ENCODE measurements at places on chromosomes 2 and 18.

DNA sequence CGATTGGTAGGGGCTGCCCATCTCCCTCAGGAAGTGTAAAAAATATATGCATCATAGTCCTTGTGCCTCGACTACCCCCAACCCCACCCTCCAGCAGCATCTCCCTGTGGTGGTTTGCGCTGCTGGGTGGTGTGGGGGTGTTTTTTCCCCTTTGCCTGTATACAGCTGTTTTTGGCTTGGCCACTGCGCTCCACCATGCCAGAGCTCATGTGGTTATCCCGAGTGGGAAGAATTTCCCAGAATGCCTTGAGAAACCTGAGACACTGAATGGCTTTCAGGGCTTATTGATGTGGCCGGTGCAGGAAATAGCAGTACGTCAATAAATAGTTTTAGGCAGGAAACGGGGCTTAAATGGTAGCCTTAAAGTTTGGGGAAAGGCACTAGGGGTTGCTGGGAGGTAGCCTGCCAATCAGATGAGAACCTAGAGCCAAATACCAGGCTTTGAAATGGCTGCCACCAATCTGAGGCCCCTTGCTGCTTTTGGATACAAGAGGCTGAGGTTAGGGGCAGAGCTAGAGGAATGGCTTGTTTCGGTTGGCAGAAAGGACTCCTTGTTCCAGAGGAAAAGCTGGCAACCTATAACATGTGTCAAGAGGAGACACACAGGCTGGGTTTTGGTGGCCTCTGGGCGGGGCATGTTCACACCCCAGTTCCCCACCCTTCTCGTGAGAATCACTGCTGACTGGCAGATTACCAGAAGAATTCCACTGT is 144.1 kb downstream of the SMAD7 start:
- DNase-seq, result peak; percentile 67

- no peak for DNase-seq
These were observed 101.4 kb downstream of the MYO5B start for GRCh38 chr18:50093366-50094064.

DNA sequence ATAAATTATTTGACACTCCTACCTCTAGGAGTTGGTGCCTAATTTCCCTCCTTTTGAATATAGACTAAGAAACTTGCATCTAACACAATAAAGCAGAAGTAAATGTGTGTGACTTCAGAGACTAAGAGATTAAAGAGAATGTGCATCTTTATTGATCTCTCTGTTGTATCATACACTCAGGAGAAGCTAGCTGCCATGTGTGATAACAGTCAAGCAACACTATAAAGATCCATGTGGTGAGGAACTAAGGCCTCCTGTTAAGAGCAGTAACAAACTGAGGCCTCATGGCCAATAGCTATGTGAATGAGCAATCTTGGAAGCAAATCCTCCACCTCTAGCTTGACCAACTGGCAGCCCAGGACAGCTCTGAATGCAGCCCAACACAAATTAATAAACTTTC is 3.4 kb downstream of the FANCL start:
- DNase-seq, result no peak

DNA sequence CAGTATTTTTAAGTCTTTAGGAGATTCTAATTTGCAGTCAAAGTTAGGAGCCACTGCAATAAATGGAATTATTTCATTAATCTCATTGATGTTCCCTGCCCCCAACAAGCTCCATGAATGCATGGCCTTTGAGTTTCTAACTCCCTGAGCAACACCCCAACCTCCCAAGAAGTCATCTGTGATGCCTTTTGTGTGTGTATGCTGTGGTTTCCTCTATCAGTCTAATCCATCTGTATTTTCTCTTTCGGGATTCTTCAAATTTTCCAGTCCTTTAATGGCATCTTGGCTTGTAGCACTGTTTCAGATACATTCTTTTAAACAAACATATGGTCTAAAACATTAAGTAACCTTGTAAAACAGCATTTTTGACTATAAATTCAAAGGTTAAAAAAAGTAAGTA is 16.8 kb downstream of the SERPINB10 start:
- DNase-seq, result no peak

- no peak for DNase-seq
These were observed 49.5 kb upstream of the FZD5 start for GRCh38 chr2:207819021-207819797.

DNA sequence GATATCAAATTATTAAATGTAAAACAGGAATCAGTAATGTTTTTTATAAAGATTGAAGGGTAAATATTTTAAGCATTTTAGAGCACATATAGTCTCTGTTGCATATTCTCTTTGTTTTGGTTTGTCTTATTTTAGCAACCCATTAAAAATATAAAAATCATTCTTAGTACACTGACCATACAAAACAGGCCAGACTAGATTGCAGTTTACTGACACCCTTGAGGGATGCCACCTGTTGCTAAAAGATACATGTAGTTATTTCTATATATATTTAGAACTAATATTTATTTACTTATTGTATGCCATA is 44.7 kb upstream of the SULT1C3 start:
- DNase-seq, result no peak

- no peak for DNase-seq
These were observed 419 bp downstream of the EPHA4 start for GRCh38 chr2:221571551-221572218.

- no peak for DNase-seq
These were observed 118.5 kb downstream of the FBXO15 start for GRCh38 chr18:74029161-74029560.

DNA sequence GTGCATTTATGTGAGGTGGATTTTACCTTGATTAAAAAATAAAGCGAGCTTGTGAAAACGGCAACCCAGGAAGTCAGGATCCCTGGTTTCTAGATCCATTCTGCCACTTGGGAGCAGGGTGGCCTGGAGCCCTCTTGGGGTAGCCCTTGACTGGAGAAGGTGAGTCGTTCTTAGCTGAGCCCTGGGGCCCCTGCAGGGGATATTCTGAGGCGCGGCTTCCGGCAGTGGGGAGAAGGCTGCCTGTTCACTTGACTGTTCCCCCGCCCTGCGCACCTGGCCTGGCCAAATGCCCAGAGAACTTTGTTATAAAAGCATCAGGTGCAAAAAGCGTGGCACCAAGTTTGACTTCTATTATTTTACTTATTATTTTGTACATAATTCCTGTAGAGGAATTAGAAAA is 221.9 kb downstream of the DYSF start:
- no peak for DNase-seq

GRCh38 chr2:140491876-140492275 is 1638.9 kb downstream of the LRP1B start:
- no peak for DNase-seq

DNA sequence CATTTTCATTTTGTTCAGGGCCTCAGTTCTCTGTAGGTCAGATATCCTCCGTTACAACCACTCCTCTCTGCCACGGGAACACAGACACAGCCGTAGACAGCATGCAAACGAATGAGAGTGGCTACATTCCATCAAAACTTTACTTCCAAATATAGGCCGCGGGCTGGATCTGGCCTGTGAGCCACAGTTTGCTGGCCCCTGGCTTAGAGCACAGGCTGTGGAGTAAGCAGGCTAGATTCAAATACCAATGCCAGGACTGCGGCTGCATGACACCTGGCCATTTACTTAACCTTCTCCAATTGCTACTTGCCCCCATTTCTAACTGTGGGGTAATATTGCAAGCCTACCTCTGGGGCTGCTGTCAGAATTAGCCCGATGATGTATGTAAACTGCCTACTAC is 325.8 kb upstream of the POU3F3 start:
- DNase-seq, result no peak

DNA sequence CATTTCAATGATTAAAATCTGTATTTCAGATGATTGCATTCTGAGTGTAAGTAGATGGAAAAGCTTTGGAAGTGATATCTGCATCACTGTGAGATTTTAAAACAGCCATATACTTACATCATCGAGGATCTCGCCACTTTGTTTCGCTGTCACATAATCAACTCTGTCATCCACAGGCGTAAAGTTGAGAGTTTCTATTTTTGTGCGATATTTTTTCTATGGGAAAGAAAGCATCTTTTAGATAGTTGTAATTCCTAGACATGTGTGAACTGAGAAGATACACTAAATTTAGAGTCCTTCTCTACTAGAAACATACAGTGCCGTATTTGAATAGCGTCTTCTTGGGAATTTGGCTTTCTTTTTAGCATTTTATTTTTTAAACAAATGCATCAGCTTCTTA is 158.8 kb downstream of the RIF1 start:
- no peak for DNase-seq

DNA sequence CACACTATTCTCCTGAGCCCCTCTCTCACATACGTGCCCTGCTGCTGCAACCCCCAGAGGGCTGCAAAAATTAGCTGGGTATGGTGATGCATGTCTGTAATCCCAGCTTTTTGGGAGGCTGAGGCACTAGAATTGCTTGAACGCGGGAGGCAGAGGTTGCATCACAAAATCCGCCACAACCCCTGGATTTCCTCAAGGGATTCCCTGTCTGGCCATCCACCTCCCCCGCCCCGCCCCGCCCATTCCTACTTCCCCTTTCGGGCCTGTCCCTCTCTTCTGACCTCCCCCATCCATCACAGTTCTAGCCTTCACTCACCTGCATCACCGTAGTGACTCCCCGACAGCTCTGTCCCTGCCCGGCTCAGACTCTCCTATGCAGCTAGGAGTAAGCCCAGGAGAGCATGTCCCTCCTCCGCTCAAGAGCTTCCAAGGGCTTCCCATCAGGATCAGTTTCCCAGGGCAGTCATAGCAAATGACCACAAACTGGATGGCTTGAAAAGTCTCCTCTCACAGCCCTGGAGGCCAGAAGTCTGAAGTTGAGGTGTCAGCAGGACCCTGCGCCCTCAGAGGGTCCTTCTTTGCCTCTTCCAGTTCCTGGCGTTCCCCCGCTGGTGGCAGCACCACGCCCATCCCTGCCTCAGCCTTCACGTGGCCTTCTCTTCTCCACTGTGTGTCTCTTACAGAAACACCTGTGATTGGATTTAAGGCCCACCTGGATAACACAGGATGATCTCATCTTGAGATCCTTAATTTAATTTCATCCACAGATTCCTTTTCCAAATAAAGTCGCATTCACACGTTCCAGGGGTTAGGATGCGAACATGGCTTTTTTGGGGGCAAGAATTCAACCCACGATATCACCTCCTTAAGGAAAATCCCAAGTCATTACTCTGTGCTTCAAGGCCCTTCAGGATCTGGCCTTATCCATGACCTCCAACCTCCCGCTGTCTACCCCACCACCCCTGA is 58.5 kb downstream of the HS1BP3 start:
- DNase-seq, result no peak

- DNase-seq, result no peak
These were observed 25.4 kb downstream of the ASXL3 start for GRCh38 chr18:33603454-33603853.

- no peak for DNase-seq
These were observed 232.9 kb downstream of the GULP1 start for GRCh38 chr2:188524519-188525113.

DNA sequence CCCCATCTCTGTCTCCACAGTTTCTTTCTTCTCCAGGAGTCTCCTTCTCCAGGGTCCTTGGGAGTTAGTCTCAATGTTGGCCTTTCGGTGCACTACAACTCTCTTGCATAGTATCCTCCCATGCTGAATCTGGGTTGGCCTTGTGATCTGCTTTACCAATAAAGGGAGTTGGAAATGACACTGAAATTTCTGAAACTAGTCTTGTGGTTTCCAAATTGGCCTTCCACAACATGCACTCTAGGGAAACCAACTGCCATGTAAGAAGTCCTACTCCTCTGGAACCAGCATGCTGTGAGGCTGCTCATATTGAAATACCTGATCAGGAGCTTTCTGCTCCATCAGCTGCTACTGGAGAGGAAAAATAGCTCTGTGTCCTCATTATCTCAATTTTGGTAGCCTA is 9.9 kb upstream of the ABHD3 start:
- no peak for DNase-seq

GRCh38 chr2:172555522-172556283 is at the start of gene PDK1:
Gene PDK1 (plus strand): TSS chr2:172556090. CDS start chr2:172556151, 61 bp downstream.
- DNase-seq, result peak; percentile 88

DNA sequence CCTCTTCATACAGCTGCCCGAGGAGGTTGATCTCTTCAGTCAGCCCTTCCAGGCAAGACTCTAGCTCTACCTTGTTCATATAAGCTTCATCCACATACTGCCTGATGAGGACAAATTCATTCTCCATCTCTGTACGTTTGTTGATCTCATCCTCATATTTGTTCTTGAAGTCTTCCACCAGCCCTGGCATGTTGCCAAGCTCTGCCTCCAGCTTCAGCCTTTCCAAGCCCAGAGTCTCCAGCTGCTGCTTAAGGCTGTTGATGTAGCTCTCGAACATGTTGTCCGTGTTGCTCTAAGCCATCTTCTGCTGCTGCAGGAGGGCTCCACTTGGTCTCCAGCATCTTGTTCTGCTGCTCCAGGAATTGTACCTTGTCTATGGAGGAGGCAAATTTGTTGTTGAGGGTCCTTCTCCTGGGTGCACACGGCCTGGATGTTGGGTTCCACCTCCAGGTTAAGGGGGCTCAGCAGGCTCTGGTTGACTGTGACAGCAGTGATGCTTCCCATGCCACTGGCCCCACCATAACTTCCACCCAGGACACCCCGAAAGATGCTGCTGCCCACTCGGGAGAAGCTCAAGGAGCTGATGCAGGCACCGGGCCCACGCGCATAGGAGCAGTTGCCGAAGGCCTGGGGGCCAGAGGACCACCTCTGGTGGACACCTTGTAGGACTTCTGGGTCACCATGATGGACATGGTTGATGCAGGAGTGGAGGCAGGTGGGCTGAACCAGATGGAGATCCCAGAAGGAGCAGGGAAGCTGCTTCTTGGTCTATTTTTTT is 30.3 kb downstream of the ICA1L start:
- DNase-seq, result no peak

DNA sequence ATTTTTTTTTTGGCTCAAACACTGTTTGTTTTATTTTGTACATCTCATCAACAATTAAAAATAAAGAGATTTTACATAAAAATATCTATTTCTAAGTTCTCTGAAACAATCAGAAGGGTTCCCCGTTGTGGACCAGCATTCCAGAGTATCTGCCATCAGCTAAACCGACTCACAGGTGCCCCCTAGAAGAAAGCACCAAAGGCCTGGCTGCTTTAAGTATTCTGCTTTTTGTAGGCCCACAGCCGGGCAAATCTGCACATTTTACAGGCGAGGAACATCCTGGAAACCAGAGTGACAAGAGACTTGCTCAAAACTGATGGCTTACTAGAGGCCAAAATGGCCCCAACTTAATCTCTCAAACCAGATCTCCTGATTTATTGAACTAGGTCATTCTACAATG is 82.2 kb upstream of the SETBP1 start:
- no peak for DNase-seq

DNA sequence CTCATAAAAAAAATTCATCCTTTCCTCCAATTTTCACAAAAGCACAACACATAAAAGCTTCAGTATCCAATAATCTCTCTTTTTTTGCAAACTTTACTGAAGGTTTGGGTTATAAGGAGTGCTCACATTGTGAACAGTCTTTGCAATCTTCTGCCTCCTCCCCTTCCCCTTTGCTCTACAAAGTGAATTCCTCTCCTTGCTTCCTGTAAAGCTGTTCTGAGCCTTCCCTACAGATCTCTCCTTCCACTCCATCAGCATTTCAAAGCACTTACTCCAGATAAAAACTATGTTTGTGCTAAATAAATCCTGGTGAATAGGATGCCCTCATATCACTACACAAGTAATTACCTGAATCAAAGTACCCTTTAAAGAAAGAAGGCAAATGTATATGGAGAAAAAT is 4.6 kb upstream of the PDK1 start:
- no peak for DNase-seq

- DNase-seq, result no peak
These were observed 55.4 kb upstream of the RMP24 start for GRCh38 chr18:35917043-35917442.
